Neural crest cell (in vitro differentiated cells): ENCODE measurements at places on chromosomes 12 and 14.

- DNase-seq, result no peak
These were observed 11.2 kb upstream of the LBHD2 start for GRCh38 chr14:103072595-103073366.

DNA sequence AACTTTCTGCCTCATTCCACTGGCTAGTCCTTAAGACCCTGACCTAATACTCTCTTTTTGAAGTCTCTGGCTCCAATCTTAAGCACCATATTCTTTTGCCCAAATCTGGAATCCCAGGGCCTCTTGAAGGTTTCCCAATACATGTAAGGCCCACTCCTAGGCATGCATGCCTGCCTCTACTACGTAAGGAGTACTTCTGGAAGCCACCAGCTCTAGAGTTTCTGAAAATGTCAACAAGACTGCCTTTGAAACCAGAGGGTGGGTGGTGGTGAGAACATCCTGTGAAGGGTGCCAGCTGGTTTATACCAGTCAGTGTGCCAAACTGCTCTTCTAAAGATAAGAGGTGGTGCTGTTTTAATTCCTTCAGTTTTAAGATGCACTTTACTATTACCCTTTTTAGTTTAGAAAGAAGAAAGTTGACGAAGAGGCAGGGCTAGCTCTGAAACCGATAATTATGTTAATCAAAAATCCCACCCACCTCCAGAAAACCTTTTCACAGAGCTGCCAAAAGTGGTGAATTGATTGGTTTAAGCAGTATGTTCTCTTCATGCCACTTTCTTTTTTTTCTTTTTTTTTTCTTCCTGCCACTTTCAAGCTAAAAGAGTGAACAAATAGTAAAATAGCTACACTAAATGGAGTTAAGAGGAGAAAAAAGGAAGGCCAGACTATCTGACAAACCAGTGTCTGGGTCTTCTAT lies 8.7 kb upstream of the WDR89 start:
- no peak for DNase-seq

DNA sequence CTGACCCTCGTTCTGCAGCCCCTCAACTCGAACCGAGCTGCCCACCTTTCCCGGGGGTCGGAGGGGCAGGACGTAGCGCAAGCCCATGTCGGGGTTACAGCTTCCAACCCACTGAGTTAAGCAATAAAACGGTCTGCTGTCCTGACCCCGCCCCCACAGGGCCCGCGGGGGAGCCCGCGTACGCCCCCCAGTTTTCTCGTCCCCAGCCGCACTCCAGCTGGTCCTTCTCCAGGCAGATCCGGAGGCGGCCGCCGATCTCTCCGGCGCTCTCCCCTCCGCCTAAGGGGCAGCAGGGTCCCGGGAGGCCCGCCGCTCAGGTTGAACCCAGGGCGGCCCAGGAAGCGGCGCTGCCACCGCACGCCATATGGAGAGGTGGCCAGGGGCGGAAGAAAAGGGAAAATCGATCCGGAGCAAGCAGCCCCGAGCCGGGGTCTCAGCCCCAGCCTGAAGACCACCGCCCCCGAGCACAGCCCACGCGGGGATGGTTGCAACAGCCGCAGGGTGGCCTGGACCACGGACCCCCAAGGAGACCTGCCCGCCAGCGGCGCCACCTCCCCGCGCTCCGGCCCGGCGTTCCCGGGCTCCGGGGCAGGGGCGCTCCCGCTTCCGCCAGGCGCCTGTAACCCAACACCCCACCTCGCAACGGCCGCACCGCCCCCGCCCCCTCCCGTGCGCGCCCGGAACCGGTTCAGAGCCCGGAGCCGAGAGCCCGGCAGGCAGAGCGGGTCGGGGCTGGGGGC lies 760 bp downstream of the ACTN1 start:
- DNase-seq, result peak; percentile 58

DNA sequence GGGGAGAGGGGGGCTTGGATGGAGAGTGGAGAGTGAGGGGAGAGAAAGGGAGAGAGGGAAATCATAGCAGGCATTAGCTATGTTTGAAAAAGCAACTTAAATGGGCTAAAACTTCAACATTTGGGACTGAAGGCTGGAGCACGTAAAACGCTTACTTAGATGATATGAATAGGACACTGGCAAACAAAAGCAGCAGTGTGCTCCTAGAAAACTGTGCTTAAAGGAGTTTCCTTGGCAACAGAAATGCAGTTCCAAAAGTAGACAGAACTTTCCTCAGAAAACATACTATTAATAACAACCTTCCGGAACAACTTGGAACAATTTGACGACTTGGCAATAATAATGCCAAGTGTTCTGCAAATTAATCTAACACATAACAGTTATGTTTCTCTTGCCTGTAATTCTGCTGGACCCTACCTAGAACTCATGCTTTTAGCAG lies 235.5 kb upstream of the NPAS3 start:
- DNase-seq, result no peak

- DNase-seq, result no peak
These were observed 3.8 kb downstream of the GXYLT1 start for GRCh38 chr12:42140901-42141300.

DNA sequence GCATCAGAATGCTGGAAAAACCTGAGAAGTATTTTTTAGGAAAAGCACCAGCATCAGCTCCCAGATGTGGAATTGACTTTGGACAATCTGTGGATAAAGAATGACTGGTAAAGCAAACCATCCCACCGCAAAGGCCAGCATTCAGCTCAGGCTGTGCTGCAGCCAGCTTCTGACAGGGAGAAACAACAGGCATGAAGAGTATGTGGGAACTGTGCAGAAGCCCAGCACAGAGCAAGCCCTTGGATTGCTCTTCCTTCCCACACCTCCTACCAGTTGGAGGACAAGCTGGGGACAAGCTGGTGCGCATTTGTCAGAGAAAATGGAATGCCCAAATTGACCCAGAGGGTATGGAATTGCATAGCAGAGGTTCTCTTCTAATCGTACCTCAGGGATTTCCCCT lies 228.1 kb downstream of the ANO2 start:
- DNase-seq, result no peak

DNA sequence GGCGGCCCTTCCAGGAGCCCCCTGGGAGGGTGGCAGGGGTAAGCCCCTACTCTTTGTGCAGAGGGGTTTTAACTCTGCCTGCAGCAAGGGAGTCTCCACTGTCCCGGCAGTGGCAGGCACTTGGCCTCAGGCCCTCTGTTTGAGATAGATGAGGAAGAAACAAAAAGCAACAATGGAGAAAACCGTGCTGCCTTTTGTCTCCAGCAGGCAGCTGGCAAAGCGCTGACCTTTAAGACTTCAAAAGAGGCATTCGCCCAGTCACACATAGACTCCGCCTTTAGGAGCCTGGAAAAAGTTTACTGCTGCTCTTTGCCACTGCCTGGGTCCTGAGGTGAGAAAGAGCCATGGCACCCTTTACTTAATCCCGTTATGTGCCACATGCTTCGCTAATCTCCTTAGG lies 158.2 kb upstream of the NTF3 start:
- DNase-seq, result no peak

DNA sequence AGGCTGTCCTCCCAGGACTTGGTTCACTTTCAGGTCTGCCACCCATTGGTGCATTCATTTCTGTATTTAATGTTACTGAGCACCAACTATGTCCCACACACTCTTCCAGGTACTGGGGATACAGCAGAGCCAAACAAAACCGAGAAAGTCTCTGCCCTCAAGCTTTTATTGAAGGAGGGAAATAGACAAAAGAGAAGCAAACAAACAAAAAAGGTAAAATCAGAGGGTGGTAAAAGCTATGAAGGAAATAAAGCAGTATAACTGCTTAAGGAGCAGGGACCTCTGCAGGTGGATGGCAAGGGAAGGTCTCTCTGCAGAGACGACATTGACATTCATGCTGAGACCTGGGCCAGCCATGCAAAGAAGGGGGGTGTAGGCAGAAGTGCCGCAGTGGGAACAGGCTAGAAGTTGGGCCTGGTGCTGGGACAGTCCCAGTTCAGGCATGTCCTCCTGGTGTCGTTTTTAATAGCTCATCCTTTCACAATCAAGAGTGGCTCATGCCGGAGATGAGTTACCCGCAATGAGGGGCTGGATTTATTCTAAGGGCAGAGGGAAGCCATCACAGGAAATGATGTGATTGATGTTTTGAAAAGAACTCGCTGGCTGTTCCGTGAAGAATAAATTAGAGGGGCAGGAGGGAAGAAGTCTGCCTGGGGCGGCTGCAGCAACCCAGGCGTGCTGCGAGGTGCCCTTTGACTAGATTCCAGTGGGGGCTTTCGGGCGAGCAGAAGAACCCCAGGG lies 72.8 kb downstream of the IRF2BPL start:
- DNase-seq, result no peak

DNA sequence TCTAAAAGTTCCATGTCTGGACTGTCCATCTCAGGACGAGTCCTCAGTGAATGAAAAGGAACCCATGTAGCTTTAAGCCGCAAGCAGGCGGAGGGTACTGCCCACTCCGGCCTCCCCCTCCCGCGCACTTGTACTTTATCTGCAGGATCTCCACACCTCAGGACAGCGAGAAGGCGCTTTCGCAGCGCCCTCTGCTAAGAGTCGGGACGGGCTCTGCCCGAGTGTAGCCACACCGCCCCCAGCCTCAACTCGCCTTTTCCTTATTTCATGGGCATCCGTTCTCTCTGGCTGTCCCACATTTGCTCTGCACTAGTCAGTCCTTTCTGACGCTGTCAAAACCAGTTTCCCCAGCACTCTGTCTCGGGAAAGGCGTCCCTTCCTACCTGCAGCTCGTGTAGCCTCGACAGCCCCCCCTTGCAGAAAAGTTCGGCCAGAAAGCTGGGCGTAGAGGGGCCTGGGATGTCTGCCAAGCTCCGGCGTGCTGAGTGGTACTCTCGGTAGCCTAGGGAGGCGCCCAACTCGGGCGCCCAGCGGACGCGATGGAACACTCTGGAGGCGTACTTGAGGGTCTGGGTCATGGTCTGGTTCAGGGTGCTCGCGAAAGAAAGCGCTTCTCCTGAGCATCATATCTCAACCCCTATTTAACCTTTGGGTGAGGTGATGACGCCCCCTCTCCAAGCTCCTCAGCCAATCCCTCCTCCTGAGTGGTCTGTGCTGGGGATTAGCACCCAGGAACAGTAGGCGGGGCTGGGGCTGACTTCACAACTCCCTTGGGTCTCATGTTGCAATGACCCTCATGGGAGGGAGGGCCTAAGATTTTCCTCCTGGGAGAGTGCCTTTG lies at the start of gene CYP27B1:
Gene CYP27B1, minus strand, starts transcription at position 615 of the 841 bp plus-strand sequence. Its CDS starts 37 bp downstream, at position 578.
- DNase-seq, result no peak

DNA sequence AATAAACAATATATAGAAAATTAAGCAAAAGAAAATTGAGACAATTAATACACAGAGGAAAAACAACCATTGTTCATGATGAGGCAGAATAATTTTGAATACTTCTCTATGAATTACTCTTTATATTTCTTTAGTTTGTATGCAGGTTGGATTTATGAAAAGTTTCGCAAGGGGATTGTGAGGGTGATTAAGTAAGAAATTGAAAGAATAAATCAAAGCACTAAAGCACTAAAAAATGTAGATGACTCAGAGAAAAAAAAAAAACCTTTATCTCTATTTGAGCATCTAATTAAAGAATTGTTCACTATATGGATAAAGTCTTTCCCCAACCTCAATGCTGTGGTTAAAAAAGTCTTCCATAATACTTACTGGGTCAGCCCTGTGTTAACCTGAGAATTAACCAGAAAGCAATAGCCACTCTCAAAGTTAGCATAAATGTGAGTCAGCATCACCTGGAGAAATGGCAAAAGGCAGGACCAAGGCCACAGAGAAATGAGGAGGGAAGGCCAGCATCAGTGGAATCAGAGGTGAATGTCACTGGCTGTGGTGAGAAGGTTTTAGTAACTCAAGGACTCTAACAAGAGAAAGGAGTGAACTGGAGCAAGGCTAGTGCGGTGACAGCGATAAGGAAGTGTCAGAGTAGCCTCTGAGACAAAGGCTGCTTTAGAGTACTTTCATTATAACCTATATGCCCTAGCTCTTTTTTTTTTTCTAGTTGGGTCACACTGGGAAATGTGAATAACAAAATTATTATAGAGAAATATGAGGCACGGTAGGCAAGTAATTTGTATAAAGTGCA lies 310.4 kb downstream of the KCNC2 start:
- no peak for DNase-seq

- no peak for DNase-seq
These were observed 1.1 kb upstream of the CKAP4 start for GRCh38 chr12:106248846-106249371.

GRCh38 chr12:129101404-129101803 lies 248.1 kb downstream of the GLT1D1 start:
- DNase-seq, result no peak

DNA sequence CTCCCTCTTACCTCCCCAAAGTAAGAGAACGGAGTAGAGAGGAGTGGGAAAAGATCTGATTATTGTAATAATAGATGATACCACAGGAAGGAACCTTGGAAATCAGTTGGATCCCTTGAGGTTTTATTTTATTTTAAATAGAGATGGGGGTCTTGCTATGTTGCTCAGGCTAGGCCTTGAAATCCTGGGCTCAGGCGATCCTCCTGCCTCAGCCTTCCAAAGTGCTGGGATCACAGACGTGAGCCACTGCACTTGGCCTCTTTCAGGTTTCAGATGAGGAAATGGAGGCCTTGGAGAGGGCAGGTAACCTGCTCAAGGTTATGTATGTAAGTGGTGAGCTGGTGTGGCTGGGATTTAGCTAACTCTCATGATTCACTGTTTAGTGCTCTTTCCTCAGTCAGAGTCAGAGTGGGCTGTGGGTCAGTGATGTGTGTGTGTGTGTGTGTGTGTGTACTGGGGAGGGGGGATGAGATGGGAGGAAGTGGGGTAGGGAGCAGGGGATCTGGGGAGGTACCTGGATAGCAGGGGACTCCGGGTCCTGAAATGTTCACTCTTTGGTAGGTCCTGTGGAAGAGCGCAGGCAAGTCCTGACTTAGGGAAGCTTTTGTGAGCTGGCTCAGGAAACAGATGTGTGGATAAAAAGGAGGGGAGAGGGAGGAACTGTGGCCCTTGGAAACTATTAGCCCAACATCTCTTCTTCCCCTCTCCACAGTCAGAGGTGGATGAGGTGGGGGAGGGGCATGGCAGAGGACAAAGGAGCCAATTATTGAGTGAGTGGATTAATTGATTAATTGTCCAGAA lies 4.7 kb upstream of the CISTR start:
- no peak for DNase-seq

DNA sequence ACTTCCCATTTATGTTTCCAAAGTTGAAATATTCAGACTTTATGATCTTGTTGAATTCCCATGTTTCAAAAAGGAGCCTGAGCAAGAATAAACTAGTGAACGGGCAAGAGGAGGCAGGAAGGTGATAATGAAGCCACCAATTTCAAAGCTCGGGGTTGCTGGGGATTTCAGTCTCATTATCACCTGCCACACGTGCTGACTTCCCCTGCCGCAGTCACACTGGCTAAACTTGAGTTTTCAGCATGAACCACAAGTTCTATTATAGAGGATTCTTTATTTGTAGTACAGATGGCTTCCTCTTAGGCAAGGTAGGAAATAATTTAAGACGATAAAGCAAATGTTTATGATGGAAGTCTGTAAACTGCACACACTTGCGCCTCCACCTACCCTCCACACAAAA lies 18.1 kb upstream of the DIABLO start:
- DNase-seq, result no peak

GRCh38 chr12:63846238-63846967 lies 1.9 kb downstream of the SRGAP1 start:
- no peak for DNase-seq

GRCh38 chr12:1994429-1995143 lies 9.7 kb downstream of the DCP1B start:
- no peak for DNase-seq
